ENCODE measurements at places on chromosomes 2 and 18.
A peak's percentile ranks its signal among the peaks of the same experiment; 100 is the strongest.

DNA sequence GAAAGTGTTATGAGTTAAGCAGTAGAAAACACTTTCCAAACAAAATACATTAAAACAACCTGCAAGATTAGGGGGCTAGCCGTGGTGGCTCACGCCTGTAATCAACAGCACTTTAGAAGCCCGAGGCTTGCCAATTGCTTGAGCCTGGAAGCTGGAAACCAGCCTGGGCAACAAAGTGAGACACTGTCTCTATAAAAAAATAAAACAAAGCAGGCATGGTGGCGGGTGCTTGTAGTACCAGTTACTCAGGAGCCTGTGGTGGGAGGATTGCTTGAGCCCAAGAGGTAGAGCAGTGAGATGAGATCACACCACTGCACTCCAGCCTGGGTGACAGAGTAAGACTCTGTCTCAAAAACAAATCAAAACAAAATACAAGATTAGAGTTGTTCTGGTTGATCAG is 208.3 kb downstream of the ERBB4 start:
- no peak for DNase-seq

- DNase-seq: no peak
Measured at GRCh38 chr2:149021761-149022160, 16.7 kb upstream of the LYPD6B start.

DNA sequence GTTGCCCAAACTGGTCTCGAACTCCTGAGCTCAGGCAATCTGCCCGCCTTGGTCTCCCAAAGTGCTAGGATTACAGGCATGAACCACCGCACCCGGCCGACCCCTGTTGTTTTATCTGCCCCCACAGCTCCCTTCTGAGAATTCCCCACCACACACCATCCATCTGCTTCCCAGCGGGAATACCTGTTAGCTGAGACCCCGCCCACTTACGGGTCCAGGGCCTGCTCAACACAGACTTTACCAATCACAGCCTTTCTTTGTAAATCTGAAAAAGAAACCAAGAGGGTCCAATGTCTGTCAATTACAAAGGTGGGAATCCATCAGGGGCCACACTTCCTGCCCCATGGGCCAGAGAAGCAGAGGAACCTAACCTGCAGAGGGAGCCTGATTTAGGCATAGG is 14.2 kb upstream of the CABLES1 start:
- no peak for DNase-seq

DNA sequence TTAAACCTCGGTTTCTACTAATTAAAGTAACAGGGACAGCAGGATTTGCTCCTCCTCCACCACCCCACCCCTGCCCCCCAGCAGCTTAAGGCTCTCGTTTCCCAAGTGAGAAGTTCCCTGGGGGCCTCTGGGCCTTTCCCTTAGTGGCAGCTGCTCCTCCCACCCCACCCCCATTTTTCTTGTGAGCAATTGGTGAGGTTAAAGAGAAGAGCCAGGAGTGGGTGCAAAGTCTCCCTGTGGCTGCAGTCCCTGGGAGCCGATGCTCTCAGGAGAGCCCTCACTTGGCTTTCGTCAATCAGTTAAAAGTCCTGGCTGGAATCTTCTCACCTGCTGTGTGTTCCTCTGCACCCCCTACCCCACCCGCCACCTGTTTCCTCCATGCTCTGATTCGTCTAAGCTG is 48.7 kb upstream of the AGAP1 start:
- no peak for DNase-seq

DNA sequence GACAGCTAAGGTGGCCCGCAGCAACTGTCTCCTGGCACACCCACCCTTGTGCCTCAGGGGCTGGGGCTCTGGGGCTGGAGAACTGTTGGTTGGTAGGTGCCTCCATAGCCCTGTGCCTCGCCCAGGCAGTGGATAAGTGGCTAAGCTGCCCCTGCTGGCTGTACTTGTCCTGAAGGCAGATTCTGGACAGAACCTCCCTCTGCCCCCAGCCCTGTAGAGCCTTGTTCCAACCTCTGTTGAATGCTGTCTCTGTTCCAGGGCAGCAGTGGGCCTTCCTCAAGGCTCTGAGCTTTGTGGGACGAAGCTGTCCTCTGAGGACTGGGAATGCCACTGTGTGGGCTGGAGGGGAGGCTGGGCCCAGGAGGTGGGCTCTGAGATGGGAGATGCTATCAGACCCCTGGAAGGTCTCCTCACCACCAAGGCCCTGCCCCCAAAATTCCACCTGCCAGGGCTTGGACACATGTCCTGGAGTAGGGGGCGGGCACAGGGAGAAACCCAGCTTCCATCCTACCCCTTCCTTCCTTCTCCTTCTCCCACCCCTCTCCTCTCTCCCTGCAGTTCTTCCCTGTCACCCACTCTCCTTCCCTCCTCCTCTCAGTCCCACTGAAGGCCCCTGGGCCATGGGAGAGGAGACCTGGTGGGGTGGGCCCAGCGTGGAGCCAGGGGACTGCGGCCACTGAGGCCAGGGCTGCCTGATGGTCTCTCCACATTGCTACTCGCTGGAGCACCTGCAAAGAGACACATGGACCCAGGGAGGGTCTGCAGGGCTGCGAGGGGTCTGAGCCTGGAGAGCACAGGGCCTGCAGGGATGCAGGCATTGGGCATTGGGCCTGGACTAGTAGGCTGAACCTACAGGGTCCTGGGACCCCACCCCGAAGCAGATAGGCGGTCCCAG is 1.7 kb upstream of the PDCD1 start:
- no peak for DNase-seq

DNA sequence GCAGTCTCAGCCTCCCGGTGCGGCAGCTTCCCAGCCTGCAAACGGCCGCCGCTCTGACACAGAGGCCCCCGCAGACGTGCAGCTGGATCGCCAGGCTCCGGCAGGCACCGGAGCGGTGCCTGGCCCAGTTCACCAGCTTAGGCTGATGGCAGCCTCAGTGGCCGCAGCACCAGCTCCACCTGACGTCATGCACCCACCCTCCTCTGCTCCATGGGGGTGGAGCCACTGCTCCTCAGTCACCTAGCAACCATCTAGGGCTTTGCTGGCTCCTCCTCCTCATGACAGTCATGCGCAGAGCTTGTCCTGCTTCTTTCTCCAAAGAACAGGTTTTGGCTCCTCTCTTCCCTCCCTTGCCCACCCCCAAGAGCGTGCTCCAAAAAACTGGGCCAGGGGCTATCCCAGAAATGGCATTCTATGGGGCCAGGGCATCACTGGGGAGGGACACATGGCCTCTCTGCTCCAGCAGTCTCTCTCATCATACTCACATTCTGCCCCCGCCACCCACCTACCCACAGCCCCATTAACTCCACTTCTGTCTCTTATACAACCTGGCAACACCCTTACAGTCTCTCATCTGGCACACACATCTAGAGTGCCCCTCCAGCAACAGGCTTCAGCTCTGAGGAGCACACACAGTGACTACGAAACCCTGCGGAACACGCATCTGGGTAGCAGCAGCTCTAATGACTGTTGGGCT is 5.5 kb downstream of the DCTN1 start:
- no peak for DNase-seq

GRCh38 chr2:24454294-24454693 is 36.8 kb upstream of the NCOA1 start:
- no peak for DNase-seq

DNA sequence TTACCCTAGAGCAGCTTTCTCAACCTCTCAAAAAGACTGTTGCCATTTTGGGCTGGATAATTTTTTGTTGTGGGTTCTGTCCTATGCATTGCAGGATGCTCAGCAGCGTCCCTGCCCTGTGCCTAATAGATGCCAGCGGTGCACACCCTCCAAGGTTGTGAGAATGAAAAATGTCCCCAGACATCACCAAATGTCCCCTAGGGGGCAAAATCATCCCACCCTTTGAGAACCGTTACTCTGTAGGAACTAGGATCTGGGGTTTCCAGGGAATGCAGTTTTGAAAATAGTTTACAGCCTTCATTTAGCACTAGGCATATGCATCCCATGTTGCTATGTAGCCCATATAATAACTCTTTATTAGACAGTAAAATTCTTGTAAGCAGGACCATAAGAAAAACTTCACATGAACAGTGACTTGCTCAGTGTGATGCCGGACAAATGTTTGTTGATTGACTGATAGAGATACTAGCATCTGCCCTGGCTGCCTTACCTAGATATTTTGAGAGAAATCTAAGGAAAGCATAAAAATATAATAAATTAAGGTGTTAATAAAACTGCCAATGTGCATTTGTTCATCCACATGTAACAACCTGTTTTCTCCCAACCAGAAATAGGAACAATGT is 79.2 kb upstream of the EPC2 start:
- no peak for DNase-seq

DNA sequence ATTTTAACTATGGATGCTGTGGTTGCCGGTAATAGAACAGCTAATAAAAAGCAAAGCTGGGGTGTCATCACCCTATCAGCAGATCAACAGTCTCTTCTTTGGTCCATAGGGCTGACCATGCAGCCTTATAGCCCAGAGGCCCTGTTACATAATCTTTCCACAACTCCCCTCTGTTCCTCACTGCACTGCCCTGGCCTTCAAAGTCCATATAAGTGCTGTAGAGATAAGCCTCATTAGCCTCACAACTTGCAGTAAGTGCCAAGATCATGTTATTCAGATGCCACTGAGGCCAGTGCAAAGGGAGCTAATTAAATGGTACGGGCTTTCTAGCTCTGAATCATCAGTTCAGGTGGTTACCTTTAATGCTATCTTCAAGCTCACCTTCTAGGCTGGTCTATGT is 89.7 kb upstream of the CXCR4 start:
- DNase-seq: no peak

DNA sequence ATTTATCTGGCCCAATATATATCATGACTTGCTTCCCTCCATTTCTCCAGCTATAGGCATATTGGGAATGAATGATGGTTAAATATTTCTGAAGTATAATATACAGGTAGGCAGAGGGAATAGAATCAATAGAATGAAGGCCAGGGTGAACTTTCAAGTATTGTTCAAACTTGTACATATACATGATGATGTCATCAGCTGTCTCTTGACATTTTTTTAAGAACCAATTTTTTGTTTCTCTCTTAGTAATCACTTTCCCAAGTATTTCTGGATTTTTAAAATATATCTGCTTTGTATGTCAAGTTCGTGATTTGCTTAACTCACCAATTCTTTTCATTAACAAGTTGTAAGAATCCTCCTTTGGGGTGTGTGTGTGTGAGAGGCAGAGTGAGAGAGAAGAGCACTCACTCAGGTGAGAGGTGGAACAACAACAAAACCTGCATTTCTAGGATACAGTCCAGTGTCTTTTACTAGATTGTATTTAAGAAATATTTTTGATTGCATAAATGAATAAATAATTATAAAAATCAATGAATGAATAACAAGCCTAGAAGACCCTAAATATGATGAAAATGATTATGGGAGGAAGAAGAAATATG is 1239.1 kb downstream of the LRP1B start:
- DNase-seq: no peak

DNA sequence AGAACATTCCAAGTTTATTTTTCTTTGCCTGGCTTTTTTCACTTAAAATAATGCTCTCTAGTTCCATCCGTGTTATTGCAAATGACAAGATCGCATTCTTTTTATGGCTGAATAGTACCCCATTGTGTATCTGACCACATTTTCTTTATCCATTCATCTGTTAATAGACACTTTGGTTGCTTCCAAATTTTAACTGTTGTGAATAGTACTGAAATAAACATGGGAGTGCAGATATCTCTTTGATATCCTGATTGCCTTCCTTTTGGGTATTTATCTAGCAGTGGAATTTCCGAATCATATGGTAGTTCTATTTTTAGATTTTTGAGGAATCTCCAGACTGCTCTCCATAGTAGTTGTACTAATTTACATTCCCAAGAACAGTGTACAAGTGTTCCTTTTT is 230.5 kb downstream of the FIGN start:
- DNase-seq: no peak

DNA sequence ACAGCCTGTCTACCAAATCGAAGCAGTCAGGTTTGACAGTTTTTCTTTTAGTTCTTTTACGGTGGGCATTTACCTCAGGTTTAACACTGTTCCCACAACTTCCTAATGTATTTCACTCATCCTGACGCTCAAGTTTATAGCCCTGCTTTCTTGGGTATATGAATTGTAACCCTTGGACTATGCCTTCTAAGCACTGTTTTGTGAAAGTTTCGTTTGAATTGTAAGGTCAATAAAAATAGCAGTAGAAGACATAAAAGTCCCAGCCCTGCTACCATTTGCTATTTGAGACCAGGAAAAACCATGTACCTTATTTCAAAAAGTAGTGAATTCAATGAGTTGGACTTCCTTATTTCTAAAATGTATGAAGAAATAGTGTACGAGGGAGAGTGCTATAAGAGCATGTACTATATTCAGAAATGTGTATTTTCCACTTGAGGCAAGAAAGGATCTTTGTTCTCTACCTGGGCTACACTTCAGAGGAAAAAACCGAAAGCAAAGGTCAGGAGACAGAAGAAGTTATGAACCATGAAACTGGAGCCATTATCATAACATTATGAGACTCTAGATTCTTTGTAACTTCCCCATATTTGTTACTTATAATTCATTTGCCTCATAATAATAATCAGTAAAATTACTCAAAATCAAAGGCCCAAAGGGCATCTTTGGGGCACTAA is 1.9 kb upstream of the ZC3H15 start:
- no peak for DNase-seq

GRCh38 chr2:86223140-86223926 is 24.1 kb downstream of the MRPL35 start:
- DNase-seq: no peak

DNA sequence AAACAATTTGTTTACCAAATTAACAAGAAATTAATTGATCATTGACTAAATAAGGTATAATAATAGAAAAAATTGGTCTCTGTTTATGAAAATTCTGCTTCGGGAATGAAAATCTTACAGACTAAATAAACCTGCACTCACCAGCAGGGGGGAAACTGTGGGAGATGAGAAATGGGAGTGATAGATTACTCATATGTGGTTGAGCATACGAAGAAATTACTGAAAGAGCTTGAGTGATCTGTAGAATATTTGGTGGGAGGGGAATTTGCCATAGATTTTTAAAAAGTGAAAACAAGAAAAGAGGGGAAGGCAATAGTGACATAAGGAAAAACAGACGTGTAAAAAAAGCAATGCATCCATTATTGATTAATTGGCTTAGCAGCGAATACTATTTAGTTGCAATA is 2.2 kb downstream of the HMSD start:
- DNase-seq: no peak

- no peak for DNase-seq
Measured at GRCh38 chr18:47470941-47471340, 219.5 kb upstream of the SKOR2 start.

GRCh38 chr2:107062599-107063220 is 176.7 kb upstream of the ST6GAL2 start:
- DNase-seq: no peak

DNA sequence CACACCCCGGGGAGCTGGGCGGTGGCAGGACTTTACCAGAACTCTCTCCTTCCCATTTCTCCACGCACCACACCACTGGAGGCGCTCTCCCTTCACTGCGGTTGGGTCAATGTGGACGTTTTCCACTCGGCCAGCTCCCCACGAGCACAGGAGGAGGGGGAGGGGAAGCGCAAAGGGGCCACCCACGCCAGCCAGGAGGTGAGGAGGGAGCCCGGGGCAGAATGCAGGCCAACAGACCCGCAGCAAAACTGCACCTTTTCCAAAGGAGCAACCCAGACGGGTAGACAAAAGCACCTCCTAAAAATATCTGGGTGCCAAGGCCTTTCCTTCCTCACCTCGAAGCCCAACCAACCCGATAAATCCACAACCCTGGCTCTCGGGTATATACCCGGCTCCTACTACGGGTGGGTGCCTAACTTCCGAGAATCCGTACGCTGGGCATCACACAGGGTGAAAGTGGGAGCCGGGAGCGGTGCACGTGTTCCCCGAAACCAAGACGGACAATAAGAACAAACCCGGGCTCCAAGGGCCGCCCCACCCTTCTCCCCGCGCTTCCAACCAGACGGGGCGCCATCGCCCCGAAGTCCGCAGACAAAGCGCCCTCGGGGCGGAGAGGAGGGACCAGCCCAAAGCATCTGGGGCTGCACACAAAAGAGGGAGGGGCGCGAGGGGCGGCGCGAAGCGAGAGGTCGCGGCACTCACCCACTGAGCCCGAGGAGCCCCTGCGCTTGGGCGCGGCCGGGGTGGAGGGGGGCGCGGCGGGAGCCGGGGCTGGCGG is 1.0 kb downstream of the RTN4 start:
- peak; percentile 27 for DNase-seq

Measured in activated naive CD4-positive, alpha-beta T cell (primary cell).